T47D (cell line): ENCODE measurements at places on chromosomes 2 and 18.

- no peak for DNase-seq
These were observed 158.9 kb downstream of the LDLRAD4 start for GRCh38 chr18:13377496-13377895.

GRCh38 chr2:222903234-222904220 lies 42.7 kb downstream of the ACSL3 start:
- peak; percentile 62 for DNase-seq

DNA sequence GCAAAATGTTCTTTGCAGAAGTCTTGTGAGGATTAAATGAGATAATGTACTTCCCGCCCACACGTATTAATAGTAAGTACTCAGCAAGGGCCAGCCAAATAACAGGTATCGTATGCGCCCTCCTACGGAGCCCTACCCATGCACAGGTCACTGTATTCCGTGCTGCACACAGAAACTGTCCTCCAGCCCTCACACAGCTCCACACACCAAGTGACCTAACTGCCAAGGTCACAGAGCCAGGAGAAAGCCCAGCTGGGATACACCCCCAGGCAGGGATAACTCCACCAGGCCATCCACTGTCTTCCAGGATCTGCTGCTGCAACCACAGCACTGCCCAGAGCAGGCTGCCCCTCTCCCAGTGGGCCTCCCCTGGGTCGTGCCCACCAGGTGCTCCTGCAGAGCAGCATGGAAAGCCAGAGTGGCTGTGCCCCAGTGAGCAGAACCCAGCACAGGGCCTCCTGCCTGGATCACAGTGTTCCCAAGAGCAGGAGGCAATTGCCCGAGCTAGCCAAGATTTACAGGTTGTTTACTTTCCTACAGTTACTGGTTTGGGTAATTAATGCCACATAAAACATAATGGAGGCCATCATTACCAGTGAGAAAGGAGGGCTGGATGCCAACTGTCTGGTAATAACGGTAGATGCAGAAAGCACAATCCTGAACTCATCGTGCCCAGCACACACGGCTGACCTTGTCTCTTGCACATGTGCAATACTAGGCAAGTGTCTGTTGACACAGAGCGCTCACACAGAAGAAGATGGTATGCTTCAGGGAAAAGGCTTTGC lies 24.4 kb downstream of the TFCP2L1 start:
- no peak for DNase-seq

DNA sequence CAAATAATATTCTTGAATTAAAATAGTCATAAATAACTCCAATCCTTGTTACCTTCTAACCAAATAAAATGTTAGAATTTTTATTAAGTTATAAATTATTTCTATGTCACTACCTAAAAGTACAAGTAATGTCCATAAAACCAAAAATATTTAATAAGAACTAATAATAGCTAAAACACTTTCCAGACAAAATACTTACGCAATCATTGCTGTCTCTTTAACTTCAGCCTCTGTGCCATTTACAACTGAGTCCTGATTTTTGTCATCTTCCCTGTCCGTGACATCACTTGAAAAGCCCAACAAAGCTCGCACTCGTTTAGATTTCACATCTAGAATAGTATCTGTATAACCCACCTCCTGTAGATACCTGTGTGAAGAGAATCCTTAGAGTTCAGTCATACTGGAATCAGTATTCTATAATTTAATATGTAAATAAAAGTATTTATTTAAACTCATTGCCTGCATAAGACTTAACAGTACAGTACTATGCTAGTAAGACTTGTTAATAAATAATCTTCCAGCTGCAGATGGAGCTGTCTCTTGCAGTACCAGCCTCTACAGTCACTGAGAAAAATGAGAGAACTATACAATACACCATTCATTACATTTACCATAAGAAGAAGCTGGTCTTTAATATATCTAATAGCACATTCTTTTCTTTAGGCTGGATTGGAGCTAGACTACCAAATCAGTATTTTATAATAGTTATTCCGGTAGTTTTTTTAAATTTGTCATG lies 63.8 kb downstream of the STRN start:
- no peak for DNase-seq

GRCh38 chr2:144114760-144115159 lies 405.2 kb downstream of the ZEB2 start:
- no peak for DNase-seq

DNA sequence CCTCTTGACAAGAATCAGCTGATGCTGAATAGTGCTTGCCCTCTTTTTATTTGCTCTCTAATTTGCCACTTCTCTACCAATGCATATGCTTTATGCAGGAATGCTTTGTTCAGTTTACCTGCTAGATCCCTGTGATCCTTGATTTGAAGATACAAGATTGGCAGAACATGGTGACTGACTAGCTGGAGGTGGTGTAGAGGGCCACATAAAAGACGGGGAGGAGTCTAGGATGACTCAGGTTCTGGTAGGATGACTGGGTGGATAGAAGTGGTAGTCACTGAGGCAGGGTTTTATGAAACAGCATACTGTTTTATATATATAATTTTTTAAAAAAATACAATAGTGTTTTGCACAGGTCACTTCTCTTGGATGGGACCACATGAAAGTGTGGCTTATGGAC lies 6.3 kb upstream of the ADGRF3 start:
- DNase-seq: no peak

GRCh38 chr2:200670751-200671150 lies 84.9 kb downstream of the AOX1 start:
- DNase-seq: no peak

DNA sequence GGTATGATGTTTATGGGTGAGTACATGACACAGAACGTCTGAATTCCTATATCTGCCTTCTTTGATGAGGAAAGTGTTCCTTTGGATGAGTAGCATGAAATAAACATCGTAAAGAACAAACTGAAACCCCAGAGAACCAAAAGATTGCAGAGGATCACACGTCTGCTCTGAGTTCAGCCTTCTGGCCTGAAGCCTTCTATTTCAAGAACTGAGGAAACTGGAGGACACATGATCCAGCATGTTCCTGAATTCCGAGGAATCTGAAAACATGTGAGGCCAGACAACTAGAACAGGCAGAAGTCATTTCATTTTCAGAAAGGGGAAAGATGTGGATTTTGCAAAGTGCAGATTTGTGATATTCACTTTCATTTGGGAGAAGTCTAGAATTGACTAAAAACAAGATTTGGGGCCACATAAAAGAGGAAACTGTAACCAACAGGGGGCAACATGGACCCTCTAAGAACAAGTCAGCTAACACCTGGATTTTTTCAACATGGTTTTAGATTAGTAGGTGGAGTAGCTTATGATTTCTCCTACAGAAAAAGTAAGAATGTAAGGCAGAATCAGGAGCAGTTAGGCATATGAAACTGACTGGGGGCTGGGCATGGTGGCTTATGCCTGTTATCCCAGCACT lies 8.3 kb downstream of the SULT6B1 start:
- DNase-seq: no peak

- no peak for DNase-seq
These were observed 38.2 kb downstream of the NRP2 start for GRCh38 chr2:205720451-205720902.

GRCh38 chr2:202149155-202149762 lies 76.2 kb downstream of the KIAA2012 start:
- no peak for DNase-seq

DNA sequence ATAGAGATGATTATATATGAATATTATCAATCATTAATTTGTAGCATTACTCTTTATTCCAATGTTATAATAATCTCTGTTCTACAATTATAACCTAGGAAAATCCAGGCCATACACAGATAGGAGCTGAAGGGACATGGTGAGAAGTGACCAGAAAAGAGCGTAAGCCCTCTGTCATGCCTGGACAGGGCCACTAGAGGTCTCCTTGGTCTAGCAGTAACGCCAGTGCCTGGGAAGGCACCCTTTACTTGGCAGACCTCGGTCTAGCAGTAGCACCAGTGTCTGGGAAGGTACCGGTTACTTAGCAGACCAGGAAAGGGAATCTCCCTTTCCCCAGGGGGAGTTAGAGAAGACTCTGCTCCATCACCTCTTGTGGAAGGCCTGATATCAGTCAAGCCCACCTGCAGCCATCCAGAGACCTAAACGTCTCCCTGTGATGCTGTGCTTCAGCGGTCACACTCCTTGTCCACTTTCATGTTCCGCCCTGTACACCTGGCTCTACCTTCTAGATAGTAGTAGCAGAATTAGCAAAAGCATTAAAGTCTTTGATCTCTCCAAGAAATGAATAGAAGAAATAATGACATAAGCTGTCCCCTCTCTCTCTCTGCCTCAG lies 447.5 kb upstream of the FSIP2 start:
- no peak for DNase-seq

- DNase-seq: no peak
These were observed 183.2 kb upstream of the SLC39A10 start for GRCh38 chr2:195473862-195474261.

GRCh38 chr18:60466677-60467076 lies 94.1 kb upstream of the MC4R start:
- no peak for DNase-seq

GRCh38 chr18:8208716-8209115 lies 400.5 kb upstream of the RAB12 start:
- no peak for DNase-seq

- no peak for DNase-seq
These were observed 64.6 kb downstream of the ZC3H6 start for GRCh38 chr2:112339986-112340385.

DNA sequence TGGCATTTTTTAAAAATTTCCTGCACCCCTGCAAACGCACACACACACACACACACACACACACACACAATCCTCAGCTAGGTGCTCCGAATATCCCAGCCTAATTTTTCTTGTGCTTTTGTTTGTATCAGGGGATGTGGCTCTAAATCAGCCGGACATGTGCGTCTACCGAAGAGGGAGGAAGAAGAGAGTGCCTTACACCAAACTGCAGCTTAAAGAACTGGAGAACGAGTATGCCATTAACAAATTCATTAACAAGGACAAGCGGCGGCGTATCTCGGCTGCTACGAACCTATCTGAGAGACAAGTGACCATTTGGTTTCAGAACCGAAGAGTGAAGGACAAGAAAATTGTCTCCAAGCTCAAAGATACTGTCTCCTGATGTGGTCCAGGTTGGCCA lies 1.8 kb downstream of the HOXD13 start:
- no peak for DNase-seq

DNA sequence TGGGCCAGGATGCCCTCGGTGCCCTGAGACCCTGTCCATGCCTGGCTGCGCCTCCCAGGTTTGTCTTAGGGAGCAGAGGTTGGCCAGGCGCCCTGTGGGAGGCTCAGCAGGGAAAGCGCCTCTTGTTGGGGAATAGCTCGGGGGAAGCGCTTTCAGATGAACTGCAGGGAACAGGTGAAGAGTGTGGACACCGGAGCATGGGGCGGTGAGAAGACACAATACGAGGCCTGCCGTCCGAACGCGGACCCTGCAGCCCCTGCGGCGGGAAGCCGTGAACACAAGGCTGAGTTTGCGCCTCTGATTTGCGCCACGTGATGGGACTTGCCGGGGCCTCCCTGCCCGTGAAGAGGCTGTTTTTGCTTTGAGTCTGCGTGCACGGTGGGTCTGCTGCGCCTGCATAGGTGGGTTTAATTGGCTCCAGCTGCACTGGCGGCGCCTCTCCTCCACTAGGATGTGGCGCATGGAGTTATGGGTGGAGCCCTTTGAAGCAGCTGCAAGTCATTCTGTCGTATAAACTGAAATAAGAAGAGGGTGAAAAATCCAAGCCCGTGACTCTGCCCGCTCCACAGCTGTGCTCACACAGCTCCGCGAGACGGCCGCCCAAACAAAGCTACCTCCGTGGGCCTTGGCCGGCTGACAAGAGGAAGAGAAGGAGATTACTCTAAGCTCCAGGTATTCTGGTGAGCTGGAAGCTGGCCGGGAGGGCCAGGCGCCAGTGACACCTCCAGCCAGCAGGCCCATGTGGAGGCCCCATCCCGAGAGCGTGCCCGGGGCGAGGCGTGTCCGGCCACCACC lies 103.5 kb upstream of the CTDP1 start:
- DNase-seq: no peak

DNA sequence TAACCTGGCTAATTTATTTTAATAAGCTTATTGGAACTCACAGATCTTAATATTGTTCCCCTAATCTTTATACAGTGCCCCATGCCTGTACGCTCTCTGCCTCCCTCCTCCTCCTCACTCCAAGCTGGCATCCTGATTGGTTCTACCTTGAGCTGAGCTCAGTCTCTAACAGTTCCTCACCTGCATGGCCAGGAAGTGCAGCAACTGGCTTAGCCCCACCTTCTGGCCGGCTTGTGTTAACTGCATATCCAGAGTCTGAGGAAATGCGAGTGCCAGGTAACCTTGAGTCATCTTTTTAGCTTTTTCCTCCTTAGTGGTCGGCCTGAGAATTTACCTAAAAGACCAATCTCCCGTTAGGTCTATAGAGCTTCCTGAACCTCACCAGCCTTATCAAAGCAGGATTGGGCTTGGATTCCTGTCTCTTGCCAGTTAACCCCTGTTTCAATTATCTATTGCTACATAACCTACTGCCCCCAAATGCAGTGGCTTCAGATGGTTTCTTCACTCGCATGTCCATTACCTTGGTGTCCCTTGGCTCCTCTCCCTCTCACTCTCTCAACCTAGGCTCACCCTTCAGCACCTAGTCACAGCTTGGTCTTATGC lies 89.5 kb upstream of the STK39 start:
- DNase-seq: peak; percentile 88

DNA sequence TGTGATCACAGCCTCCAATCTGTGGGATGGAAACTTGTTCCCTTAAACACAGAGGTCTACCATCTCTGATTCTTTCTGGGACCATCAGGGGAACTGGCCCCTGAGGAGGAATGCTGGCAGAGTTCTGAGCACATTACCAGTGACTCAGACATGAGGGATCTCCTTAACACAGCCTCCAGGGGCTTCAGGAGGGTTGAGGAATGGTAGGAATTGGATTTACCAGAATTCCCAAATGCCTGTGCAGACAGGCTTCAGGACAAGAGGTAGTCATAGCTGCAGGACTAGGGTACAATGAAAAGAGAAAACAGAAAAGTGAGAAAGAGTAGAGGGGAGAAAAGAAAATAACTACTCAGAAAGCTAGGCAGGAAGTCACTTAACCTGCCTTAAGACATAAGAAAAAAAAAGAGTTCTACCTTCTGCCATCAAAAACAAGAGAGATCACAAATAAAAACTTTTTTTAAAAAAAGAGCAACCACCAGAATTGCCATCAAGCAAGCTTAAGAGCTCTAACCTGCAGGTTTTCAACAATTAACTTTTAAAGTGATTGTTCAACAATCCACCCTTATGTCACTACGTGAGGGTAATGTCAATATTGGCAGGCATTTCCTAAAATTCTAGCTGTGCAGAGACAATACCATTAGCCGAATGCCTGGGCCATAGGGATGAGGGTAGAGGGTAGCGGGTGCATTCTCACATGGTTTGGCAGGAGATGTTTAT lies 524.4 kb downstream of the BCL11A start:
- DNase-seq: no peak
